ENCODE measurements at places on chromosomes 2 and 18.

DNA sequence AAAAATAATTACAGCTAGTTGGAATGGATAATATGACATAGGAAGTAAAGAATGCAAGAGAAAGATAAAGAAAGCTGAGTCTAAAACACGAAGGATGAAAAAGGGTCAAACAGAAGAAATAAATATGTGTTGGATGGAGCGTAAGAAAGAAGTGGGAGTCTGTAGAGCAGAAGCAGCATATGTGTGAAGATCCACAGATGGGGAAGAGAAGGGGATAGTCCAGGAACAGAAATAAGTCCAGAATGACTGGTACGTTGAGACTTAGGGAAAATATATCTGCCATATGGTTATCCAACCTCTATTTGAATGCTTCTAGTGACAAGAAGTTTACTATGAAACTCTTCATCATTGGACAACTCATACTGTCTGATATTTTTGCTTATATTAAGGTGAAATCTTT is 18.0 kb downstream of the ABCA12 start:
- DNase-seq: no peak

- no peak for DNase-seq
Measured at GRCh38 chr2:138691667-138692066, 88.5 kb downstream of the NXPH2 start.

DNA sequence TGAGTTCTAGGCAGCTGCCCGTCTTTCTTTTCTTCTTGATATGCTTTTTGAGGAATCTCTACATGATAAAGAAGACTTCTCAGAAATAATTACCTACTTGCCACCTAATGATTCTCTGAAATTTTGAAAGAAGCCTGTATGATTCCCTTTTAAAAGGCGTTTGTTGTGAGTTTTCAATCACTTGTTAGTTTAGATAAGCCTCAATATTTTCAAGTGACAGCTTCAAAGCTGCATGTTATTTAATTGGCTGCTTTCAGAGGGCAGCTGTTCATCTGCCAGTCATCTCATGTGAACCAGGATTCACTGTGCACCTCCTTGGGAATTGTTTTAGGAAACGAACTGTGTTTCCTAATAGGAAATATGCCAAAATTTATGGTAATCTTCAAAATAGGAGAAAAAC is 938.1 kb downstream of the CPS1 start:
- no peak for DNase-seq

- DNase-seq: no peak
Measured at GRCh38 chr18:3265564-3266033, 3.7 kb downstream of the MYL12B start.

DNA sequence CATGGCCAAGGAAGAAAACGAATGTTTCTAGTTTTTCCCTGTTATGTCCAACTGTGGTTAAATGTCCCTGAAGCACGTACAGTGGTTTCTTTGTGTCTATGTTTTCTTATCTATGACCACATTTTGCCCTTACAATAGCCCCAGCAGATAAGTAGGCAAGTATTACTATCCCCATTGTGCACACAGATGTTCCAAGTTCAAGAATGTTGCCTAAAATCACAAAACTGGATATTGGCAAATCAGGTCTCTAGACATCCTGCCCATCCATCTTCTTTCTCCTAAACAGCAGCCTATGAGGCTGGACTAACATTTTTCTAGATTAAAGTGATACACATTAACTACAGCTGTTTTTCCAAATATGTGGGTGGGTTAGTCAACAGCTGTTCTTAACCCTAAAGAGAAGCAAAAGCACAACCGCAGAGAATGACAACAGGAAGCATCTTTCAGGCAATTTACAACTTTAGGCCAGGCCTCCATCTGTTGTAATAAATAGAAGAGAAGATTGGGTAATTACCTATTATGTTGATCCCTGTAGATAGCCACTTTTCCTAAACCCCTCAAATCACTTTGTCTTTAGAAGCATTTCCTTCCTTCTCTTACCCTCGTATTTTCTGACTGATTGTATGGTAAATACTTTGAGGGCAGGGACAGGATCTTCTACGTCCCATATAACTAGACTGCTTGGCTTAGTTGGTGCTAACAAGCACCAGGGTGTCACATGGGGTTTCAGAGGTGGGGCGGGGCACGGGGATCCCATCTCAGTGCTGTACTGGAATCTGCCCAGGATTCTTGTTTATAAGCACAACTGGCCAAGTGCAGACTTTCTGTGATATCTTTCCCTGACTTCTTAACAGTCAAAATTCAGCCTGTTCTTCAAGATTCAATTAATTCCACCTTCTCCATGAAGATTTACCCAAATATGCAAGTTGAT is 132.1 kb upstream of the SETBP1 start:
- DNase-seq: no peak

DNA sequence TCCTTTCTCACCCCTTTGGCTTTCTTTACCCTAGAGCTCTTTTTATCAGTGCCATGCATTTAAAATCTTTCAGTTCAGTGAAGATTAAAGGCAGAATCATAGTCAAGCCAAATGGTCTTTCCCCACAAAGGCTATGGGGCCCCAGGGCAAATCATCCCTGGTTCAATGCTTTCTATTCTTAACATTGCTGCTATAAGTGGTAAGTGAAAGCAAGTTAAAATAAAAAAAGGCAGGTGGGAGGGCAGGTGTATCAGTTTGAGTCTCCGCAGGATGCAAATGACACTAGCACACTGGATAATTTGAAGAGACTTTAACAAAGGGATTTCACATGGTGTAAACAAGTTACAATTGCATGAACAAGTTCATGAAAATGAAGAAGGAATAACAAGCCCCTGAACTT is 757.4 kb downstream of the SATB2 start:
- no peak for DNase-seq

DNA sequence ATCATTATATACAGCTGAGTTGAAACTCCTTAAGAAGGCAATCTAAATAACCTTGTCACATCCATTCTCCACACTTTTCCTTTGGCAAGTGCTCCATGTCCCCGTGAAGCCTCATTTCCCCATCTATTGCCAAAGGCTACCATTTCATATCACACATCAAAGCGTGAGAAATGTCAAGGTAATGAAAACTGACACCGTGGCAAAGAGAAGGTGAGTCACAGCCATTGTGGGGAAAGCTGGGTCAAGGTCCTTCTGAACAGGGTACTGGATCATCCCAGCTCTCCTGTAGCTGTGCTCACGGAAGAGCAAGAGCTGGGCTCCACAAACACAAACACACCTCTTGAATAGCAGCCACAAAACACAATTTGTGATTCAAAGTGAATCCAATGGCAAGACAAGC is 58.2 kb upstream of the REG3G start:
- DNase-seq: no peak

GRCh38 chr2:133314795-133315194 is 253.5 kb downstream of the NCKAP5 start:
- DNase-seq: no peak

GRCh38 chr18:22698711-22699110 is 234.4 kb upstream of the RBBP8 start:
- no peak for DNase-seq

- DNase-seq: no peak
Measured at GRCh38 chr2:17231394-17231965, 286.8 kb downstream of the RAD51AP2 start.

DNA sequence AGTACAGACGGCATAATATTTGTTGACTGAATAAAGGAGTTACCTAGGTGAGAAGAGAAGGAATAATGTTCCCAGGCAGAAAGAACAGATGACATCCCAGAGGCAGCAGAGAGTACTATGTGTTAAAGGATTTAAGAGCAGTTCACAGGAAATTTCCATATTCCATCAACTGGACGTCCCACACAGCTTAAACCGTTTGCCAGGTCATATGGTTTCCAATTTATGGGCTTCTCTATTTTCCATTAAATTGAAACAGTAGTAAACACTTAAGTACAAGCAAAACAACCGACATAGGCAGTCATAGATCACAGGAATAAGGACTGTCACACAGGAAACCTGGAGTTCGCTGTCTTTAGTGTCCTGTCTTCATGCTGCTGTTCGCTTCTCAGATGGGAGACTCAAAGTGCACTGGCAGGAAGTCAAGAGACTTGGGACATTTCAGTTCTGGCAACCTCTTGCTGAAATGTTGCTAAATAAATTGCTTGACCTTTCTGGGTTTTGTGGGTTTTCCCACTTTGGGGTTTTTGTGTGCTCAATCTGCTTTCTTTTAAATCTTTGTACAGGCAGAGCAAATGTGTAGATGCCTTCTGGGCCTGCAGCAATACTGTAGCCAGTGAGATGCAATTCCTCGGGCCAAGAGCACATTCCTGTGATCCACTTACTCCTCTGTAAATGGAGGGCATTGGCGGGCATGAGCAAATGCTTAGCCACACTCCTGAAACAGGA is 5.8 kb upstream of the PIEZO2 start:
- DNase-seq: no peak

DNA sequence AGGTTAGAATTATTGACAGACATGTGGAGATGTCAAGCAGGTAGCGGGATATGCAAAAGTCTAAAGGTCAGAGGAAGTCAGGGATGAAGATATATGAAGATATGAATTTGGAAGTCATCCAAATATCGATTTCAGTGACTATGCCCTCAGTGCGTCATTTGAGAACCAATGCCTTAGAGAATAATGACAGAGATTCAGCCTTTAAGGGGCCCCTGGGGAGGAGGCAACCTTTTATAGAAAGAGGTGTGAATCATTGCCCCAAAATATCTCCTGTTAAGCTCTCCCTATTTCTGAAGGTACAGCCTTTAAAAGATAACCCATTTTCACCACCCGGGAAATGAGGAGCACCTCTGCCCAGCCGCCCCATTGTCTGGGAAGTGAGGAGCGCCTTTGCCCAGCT is 223.4 kb downstream of the NCKAP5 start:
- no peak for DNase-seq

Measured in T-cell (primary cell).